Hematopoietic multipotent progenitor cell (in vitro differentiated cells): ENCODE measurements at places on chromosomes 1 and 21. TPM values are rescaled to one million over a fixed set of nuclear protein-coding genes. Genes with fewer than 3 reads are reported as not detected.

ABCD3 gene
- 5.7 TPM for total RNA-seq

SCAF4 gene
- total RNA-seq: 15.3 TPM

PRAMEF17 gene
- not detected for total RNA-seq

VAV3 gene
- total RNA-seq: 30.7 TPM
